ENCODE measurements at places on chromosomes 7 and 10.

GRCh38 chr10:47139121-47139520 lies 160.9 kb upstream of the GDF10 start:
- no peak for DNase-seq

- no peak for DNase-seq
Observed at GRCh38 chr10:2079603-2080078, 342.3 kb upstream of the ADARB2 start.

- no peak for DNase-seq
Observed at GRCh38 chr7:150937848-150938561, 40.1 kb downstream of the KCNH2 start.

GRCh38 chr10:79285315-79286197 lies 61.7 kb upstream of the PPIF start:
- no peak for DNase-seq

GRCh38 chr10:33008499-33009243 lies 50.6 kb upstream of the ITGB1 start:
- DNase-seq = peak; percentile 43

DNA sequence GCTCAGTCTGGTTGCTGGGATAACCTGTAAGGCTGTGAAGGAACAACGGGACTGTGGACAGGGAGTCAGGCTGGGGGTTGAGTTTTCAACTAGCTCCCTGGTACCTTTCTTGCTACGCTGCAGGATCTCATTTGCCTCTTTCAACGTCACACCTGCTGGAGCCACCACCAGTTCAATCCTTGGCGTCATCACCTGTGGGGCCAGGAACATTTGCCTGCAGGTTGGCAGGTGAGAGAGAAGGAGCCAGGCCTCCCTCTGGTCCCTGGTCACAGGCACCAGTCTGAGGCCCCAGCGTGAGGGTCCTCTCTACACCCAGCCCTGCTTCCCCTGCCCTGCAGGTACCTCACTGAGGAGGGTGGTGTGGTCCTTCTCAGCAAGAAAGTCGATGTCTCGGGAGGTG lies 9.8 kb downstream of the IMPDH1 start:
- no peak for DNase-seq

GRCh38 chr10:119347181-119347974 lies 140.0 kb downstream of the GRK5 start:
- DNase-seq = no peak

- no peak for DNase-seq
Observed at GRCh38 chr10:43680035-43680434, 31.4 kb upstream of the ZNF32 start.

- no peak for DNase-seq
Observed at GRCh38 chr10:101436302-101436701, 82.3 kb downstream of the BTRC start.

GRCh38 chr10:18158773-18159265 lies 18.6 kb downstream of the CACNB2 start:
- no peak for DNase-seq

GRCh38 chr7:2688409-2689342 lies 674 bp downstream of the AMZ1 start:
- DNase-seq = no peak

GRCh38 chr7:136353287-136353686 lies 376.1 kb upstream of the MTPN start:
- DNase-seq = no peak

DNA sequence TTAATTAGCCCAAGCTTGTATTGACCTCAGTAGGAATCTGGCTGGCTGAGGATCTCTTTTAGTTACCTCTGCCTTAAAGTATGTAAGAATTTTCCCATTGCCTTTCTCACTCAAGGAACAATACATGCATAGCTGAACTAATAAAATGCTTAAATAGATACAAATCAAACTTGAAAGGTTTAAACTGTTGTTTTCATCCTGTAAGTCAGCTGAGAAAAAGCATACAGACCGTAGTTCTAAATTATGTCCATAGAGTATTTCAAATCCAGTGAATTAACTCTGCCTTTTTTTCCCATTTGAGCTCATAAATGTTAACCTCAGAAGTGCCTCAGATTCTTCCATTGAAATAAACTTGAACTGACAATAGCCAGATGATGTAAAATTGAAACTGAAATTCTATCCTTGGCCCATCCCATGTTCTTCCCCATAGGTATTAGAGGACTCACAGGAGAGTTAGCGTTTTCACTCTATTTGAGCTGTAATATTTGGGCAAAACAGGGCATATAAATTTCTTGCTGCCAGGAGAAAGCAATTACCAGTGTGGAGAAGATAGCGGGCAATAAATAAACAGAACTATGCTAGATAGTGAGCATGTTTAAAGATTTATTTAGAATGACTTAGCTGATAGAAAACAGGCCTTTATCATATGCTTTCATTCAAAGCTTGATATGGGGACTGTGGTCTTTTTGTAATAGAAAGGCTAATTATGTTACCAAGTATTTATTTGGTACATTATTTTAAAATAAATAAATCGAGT lies 163.7 kb downstream of the WNT2 start:
- no peak for DNase-seq

GRCh38 chr7:44313621-44314031 lies 11.8 kb downstream of the CAMK2B start:
- peak; percentile 7 for DNase-seq

GRCh38 chr7:80313067-80313626 lies 178.5 kb downstream of the GNAI1 start:
- DNase-seq = no peak

DNA sequence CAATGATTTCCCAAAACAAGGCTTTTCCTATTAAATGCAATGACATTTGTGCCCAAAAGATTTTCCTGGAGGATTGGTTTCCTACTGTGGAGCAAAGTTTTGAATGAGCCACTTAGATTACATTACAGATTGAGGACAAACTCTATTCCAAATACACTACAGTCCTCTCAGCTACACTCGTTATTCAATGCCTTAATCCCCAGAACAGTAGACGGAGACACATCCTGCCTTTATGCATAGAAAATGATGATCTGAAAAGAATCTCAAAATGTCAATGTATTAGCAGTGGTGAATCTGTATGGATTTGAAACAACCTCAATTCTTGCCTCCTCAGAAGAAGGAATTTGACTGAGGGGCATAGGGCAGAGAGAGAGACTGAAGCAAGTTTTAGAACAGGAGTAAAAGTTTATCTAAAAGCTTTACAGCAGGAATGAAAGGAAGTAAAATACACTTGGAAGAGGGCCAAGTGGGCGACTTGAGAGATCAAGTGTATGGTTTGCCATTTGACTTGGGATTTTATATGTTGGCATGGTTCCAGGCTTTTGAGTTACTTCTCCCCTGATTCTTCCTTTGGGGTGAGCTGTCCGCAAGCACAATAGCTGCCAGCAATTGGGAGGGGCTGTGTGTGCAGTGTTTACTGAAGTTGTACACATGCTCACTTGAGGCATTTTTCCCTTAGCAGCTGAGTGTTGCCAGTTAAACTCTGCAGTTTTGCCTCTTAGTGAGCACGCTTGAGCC lies 891.9 kb upstream of the MBL2 start:
- no peak for DNase-seq

DNA sequence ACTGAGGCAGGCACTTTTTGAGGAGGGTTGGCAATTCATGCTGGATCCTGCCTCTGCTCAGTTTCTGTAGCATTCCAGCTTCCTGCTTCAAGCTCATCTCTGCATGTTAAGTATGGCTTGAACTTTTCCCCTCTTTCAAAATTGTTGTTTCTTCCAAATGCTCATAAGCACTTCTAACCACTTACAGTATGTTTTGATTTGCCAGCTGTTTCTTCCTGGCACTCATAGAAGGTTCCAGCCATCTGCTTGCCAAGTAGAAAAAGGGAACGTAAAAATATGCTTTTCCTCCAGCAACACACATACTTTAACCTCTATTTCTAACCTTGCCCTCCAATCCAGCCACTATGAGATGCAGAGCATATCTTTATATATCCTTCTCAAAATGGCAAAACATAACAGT lies 692.6 kb upstream of the COBL start:
- no peak for DNase-seq
